ENCODE measurements at places on chromosomes 1 and 21.

DNA sequence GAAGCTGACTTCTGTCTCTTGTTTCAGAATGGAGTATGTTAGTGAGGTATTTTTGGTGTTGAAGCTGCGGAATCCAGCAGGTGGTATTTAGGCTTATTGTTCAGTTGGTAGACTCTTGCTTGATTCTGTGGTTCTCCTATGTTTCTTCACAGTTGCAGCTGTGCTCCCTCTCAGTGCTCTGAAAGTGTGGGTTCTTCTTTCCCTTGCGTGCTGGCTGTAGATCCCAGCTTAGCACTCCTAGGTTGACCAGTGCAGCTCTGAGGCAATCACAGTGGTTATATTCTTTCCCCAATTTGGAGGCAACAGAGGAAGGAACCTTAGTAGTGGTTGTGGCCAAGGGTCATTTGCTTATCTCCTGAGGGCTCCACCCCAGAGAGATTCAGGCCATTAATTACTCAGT, 269.2 kb upstream of the NRIP1 start:
- DNase-seq, result no peak

- DNase-seq, result no peak
These were observed 9.7 kb upstream of the GNG4 start for GRCh38 chr1:235659186-235659771.

DNA sequence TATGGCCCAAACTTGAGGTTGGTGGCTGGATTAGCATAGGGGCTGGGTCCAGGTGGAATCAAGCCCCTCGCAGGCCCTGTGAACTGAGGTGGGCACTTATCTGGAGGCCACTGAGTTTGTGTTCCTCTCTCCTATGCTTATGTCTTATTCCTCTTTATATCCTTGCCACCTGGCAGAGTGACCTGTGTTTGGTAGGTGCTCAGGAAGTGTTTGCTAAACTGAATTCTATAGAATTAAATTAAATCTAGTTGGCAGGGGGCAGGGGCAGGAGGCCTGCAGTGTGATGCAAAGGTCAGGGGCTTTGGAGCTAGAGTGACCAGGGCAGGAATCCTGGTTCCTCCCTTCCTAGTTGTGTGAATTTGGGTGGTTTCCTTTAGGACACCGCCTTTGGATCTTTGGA, 1.1 kb upstream of the TMEM9 start:
- no peak for DNase-seq

DNA sequence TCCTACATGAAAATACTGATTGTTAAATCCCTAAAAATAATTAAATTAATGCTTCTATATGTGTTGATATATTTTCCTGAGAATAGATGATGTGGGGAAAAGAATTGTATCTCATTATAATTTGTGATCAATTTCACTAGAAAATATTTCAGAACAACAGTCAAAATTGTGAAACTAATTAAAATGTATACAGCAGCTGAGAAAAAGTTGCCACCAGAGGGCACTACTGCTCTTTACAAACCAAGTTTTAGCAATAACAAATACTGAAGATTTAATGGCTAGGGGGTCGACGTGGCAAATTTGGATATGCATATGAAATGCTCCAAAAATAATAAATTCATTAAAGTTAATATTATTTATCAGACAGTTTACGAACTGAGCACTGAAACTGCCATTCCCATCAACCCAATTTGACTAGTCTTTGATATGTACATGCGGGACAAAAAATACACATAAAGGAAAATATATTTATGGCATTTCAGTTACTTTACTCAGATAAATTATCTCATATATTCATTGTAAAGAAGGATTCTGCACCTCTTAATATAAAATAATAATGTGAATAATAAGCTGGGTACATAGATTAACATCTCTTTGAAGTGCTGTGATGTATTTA, 96.3 kb upstream of the TMPRSS15 start:
- peak; percentile 2 for DNase-seq

DNA sequence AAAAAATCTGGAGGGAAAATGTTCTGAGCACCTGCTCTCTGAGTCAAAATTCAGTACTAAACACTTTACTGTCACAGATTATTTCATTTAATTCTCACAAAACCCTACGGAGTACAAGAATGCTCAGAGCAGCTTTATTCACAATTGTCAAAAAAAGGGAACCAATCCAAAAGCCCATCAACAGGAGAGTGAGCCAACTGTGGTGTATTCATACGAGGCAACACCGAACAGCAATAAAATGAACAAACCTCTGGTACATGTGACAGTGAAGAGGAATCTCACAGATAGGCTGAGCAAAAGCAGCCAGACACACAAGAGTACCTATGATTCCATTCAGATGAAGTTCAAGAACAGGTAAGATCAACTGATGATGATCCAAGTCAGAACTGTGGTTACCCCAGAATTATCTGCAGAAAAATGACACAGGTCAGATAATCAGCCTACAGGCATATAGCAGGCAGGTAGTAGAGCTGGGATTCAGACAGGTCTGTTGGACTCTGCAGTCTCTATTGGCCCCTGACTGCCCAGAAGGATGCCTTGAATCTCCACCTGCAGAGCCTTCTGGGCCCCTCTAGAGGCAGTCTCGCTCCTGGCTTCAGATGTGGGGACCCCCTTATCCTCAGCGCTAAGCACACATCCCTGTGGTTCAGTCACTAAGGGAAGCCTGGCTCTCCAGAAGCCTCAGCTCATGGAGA, 19.2 kb downstream of the SLC9A1 start:
- no peak for DNase-seq

DNA sequence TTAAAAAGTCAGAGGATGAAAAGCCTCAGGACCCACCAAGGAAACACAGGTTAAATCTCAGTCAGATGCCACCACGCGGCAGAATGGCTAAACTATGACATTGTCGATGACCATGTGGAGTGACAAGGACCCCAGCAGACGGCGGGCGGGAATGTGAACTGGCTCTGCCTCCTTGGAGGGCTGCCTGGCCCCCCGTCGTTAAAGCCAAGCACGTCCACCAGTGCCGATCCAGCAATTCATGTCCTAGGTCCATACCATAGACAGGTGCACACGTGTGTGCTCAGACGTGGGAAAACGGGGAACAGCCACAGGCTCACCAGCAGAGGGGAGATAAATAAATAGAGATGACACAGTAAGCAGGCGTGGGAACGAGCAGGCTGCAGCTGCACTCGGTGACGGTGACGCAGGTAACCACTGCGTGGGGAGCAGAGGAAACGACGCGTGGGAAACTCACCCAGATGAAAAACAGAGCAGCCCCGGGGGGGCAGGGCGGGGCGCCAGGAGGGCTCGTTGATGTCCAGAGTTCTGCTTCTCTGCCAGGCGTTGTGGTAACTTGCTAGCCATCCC, 28.3 kb upstream of the PCBP3 start:
- peak; percentile 76 for DNase-seq

- no peak for DNase-seq
These were observed 59.5 kb upstream of the C1orf105 start for GRCh38 chr1:172360985-172361384.

GRCh38 chr1:58290685-58291372, 255.7 kb downstream of the OMA1 start:
- no peak for DNase-seq

GRCh38 chr21:39712976-39713375, 32.0 kb upstream of the IGSF5 start:
- DNase-seq, result no peak

- peak; percentile 41 for DNase-seq
These were observed at the start of gene SPATC1L for GRCh38 chr21:46183910-46184624. Gene SPATC1L (minus strand): TSS chr21:46184459. CDS start chr21:46182816, 1,643 bp downstream.

DNA sequence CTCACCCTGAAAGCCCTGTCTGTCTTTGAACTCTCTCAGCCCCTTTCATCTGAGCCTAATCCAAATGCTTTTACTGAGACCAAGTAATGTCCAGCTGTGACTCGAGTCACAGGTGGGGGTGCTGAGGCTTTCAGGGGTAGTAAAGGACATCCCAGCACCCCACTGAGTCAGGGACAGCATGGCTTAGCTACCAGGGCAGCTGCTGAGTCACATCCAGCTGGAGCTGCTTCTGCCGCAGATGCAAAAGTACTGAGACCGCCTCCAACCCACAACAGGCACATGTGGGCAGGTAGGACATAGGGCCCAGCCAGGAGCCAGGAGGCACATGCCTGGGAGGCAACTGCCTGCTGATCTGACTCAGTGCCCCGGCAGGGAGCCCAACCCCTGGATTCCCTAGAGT, 6.7 kb upstream of the VSIG8 start:
- DNase-seq, result no peak

DNA sequence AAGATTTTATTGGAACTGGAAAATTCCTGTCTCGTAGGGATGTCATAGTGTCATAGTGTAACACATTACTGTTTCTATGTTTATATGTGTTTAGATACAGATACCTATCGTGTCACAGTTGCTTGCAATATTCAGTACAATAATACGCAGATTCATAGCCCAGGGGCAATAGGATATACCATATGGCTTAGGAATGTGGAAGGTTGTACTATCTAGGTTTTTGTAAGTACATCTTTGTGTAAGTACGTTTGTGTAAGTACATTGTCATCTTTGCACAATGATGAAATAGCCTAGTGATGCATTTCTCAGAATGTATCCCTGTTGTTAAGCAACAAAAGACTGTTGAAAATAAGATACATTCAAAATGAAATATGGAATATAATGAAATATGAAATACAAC, 68.9 kb downstream of the CAMTA1 start:
- no peak for DNase-seq

GRCh38 chr1:208105756-208106155, 138.4 kb downstream of the PLXNA2 start:
- DNase-seq, result no peak

DNA sequence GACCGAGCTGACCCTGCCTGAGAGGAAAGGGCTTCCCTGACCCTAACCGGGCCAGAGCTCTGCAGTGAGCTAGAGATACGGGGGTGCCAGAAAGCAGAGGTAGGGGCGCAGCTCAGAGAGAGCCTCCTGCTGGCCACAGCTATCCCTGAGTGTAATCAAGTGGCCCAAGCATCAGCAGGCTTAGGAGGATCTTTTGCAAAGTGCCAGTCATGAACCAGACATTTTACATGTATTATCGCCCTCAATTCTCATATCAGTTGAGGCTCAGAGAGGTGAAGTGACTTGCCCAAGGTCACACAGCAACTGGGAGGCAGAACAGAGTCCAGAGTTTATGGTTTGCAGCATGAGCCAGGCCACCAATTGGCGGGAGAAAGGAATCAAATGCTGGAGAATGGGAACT, 7.0 kb upstream of the ID3 start:
- DNase-seq, result no peak

- DNase-seq, result no peak
These were observed 1.1 kb downstream of the SERTAD4 start for GRCh38 chr1:210233495-210234328.

DNA sequence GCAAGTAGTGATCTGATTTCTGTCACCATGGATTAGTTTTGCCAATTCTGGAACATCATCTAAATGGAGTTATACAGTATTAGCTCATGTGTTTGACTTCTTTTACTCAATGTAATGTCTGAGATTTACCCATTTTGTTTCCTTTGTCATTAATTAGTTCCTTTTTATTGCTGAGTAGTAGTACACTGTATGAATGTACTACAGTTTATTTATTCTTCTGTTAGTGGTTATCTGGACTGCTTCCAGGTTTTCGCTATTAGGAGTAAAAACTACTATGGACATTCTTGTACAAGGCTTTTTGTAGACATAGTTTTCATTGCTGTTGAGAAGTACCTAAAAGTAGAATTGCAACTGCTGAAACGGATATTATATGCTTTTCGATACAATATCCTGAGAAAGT, 14.1 kb downstream of the SUCO start:
- DNase-seq, result no peak

GRCh38 chr1:165857046-165857801, 29.8 kb downstream of the UCK2 start:
- DNase-seq, result no peak

- DNase-seq, result no peak
These were observed 22.7 kb downstream of the RAB3GAP2 start for GRCh38 chr1:220249522-220249921.

GRCh38 chr1:245829194-245829593, 674.4 kb downstream of the KIF26B start:
- DNase-seq, result no peak

DNA sequence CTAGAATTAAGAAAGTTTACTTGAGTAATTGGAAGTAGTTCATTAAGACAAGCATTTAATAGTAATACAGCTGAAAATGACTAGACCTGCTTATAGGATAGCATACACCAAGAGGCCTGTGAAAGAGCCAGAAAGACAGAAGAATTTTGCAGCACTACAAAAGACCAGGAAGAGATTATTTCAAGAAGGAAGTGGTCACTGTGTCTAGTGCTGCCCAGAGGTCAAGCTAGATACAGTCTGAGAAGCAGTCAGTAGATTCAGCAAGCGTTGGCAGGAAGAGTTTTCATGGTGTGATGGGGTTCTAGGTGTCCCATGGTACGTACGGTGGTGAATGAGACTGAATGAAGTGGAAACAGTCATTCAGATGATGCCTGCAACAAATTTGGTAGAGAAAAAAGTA, 31.5 kb downstream of the RGS8 start:
- no peak for DNase-seq

DNA sequence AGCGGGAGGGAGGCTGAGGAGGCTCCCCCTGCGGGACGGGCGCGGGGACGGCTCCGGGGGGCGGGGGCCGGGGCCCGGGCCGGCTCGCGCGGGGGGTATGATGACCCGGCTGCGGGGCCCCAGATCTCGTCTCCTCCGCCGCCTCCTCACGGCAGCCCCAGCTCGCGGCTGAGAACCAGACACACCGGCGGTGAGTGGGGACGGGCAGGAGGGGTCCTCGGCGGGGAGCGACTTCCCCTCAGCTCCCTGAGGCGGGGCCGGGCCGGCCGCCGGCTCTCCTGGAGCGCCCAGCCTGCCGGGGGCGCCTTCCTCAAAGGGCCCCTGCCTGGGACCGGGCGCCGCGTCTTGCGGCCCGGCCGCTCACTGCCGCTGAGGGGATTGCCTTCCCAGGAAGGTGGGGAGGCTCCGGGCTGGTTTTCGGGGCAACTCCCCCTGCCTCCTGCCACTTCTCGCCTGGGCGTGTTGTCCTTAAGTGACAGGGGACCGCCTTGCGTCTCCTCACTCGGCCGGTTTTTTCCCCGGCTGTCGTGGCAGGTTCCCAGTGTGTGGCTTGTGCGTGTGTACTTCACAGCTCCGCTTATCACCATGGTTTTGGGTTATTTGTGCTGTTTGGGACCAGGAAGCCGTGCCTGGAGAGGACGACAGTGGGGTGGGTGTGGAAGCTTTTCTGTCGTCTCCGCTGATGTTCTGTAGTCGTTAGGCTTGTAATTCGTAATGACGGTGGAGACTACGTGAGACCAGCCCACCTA, 800 bp downstream of the HIPK1 start:
- DNase-seq, result peak; percentile 51

DNA sequence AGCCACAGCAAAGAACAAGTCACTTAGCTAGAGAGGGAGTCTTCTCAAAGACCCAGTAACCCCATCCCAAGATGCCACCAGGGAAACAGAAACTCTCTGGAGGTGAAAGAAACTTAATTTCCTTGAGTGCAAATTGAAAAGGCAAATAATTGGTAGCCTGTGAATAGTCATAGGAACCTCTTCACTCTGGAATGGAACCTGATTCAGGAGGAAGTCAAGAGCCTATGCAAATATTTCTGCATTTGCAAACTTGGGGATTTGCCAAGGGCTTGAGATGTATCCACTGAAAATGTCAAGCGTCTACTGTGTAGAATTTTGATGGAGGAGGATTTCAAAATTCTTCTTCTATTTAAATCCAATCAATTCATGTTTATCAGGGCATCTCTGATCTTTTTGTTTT, 5.7 kb downstream of the HIVEP3 start:
- DNase-seq, result no peak

- no peak for DNase-seq
These were observed 40.9 kb downstream of the SMYD2 start for GRCh38 chr1:214321705-214322453.

Data from activated T-cell treated with anti-CD3 and anti-CD28 coated beads for 24 hours (primary cell).